ENCODE measurements at places on chromosomes 2 and 18. TPM values are rescaled to one million over a fixed set of nuclear protein-coding genes. Genes with fewer than 3 reads are reported as not detected.
A peak's percentile ranks its signal among the peaks of the same experiment; 100 is the strongest.

GRCh38 chr18:68083131-68083530, 566.6 kb upstream of the DSEL start:
- H3K27ac ChIP-seq, result no peak overlapping the region
- H3K4me3 ChIP-seq, result no peak overlapping the region
- no peaks in the 10 kb centered on the region for H3K27me3 ChIP-seq

GRCh38 chr2:101401326-101401665, 14.0 kb upstream of the CREG2 start:
- H3K27ac ChIP-seq, result no peak overlapping the region
- no peak for DNase-seq
- no peak overlapping the region for H3K4me3 ChIP-seq
- H3K36me3 ChIP-seq, result no peaks in the 10 kb centered on the region
- H3K4me1 ChIP-seq, result no peaks in the 10 kb centered on the region
- H3K27me3 ChIP-seq, result peaks cover 13% of the 10 kb centered on the region

DNA sequence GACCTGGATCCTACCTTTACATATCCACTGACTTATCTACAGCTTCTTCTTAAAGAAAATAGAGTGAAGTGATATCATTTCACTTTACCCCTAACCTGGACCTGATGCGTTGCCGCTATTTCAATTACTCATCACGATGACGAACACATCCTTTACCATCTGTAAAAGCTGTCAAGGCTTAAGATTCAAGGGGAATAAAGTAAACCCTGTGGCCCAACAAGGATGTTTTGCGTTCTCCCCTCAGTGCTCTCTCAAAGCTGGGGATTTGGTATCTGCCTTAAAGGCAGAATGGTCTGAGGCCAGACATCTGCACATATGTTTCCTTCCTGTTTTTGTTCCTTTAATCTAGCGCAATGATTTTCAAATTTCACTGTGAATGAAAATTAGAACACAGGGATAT, 100.1 kb upstream of the KLF7 start:
- no peaks in the 10 kb centered on the region for H3K36me3 ChIP-seq
- H3K4me3 ChIP-seq, result no peak overlapping the region
- no peaks in the 10 kb centered on the region for H3K27me3 ChIP-seq
- no peak overlapping the region for H3K27ac ChIP-seq
- H3K4me1 ChIP-seq, result no peaks in the 10 kb centered on the region

DNA sequence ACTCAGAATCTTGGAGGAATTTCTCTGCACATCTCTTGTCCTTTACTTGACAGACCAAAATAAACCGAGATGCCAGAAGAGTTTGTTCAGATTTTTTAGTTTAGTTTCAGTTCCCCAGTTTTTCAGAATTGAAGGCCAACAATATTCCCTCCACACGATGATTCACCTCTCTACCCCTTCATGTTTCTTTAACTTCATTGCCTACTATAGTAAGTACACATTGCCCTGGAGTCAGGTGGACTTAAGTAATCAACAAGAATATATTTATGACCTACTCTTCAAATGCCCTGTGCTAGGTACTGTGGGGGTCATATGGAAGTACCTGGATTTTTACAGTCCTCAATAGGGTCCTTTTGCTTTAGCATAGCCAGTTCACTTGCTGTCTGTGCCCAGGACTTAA, 79.6 kb upstream of the CTLA4 start:
- H3K4me3 ChIP-seq, result no peak overlapping the region
- DNase-seq, result no peak
- no peaks in the 10 kb centered on the region for H3K27me3 ChIP-seq
- H3K27ac ChIP-seq, result peak overlapping the region; percentile 37
- no peaks in the 10 kb centered on the region for H3K36me3 ChIP-seq

DNA sequence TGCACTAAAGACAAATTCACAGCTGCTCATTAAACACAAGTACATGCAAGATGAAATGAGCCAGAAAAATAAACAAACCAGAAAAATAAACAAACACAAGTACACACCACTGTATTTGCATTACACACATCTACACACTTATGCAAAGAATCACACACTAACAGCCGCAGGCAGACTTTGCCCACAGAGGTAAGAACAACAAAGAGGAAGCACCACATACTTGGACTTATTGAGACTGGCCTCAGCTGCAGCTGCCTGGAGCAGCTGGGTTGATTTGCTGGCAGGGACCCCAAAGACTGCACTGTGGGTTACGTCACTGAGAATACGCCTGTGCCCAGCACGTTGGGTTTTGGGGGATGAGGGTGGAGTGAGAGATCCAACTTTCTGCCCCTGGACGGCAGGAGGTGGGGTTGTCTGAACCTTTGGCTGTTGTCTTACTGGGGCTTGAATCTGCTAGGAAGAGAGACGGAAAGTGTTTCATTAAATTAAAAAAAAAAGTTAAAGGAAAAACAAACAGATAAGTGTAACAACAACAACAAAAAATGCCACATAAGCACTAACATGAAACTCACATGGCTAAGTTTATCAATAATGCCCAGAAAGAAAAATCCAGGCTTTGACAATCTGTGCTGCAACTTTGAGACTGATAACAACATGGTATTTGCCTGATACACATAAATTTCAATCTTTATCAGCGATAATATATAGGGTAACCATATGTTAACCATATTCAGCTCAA, 71.9 kb upstream of the NFU1 start:
- DNase-seq, result no peak
- H3K27ac ChIP-seq, result no peak overlapping the region
- H3K36me3 ChIP-seq, result peaks cover 95% of the 10 kb centered on the region
- no peaks in the 10 kb centered on the region for H3K27me3 ChIP-seq
- no peaks in the 10 kb centered on the region for H3K4me1 ChIP-seq
- no peak overlapping the region for H3K4me3 ChIP-seq

DNA sequence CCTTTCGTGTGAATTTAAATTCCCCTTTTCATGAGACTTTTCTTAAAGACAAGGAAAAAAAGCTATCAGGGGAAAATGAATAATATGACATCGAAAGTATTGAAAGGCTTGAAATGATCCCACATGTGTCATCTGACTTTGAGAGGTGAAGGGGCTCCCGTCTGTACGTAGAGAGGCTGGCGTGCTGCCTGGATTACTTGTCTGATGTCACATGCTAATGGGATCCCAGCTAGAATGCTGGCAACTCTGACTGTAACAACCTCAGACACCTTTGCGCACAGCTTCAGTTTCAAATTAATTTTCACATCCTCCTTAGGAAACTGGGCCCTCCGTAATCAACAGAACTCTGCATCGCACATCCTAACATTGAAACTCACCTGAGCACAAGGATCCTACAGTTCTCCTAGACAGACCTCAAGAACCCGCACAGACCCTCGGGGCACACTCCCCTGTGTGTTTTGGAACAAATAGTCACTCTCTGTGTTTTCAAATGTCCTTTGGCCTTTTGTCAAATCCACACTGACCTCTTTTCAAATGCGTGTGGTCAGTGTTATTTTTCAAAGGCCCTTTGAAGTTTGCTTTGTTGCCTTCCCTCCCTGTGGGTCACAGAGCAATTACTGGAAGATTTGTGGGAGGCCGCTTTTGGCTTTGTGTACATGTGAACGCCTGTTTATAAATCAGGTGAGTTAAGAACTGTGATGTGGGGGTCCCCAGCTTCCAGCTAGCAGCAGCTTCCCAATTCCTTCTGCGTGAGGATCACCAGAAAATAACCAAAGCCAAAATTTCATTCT, 65.9 kb downstream of the IL1R2 start:
- H3K4me1 ChIP-seq, result peaks cover 67% of the 10 kb centered on the region
- H3K27me3 ChIP-seq, result no peaks in the 10 kb centered on the region
- no peak for DNase-seq
- no peak overlapping the region for H3K4me3 ChIP-seq
- H3K27ac ChIP-seq, result peak overlapping the region; percentile 21

GRCh38 chr18:12911929-12912703, 28.1 kb upstream of the PTPN2 start:
- no peak overlapping the region for H3K27ac ChIP-seq
- H3K4me1 ChIP-seq, result no peaks in the 10 kb centered on the region
- H3K27me3 ChIP-seq, result no peaks in the 10 kb centered on the region

GRCh38 chr2:54249629-54250028, 6.4 kb downstream of the TSPYL6 start:
- H3K36me3 ChIP-seq, result no peaks in the 10 kb centered on the region
- H3K27me3 ChIP-seq, result no peaks in the 10 kb centered on the region
- no peak overlapping the region for H3K4me3 ChIP-seq
- DNase-seq, result no peak
- H3K27ac ChIP-seq, result no peak overlapping the region

DNA sequence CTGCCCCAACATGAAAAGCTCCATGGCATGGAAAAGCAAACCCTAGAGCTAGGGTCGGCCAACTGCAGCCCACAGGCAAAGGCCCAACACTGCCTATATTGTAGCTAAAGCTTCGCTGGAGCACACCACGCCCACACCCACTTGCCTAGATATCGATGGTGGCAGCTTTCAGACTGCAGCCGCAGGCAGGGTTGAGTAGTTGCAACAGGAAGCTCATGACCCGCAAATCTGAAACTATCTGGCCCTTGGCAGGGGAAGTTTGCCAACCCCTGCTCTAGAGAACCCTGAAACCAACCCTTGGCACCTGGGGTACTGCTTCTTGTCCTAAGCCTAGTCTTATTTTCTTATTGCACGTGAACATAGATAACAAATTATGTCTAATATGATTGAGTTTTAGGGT, 250.0 kb downstream of the SOX11 start:
- H3K27ac ChIP-seq, result no peak overlapping the region
- no peaks in the 10 kb centered on the region for H3K27me3 ChIP-seq
- H3K4me1 ChIP-seq, result no peaks in the 10 kb centered on the region
- no peak overlapping the region for H3K4me3 ChIP-seq

- H3K4me3 ChIP-seq, result no peak overlapping the region
- no peaks in the 10 kb centered on the region for H3K4me1 ChIP-seq
- no peak for DNase-seq
Measured at GRCh38 chr2:26838121-26838906, 9.6 kb upstream of the DPYSL5 start.

GRCh38 chr2:3642521-3643215, 15.3 kb upstream of the ALLC start:
- DNase-seq, result peak; percentile 57
- H3K27ac ChIP-seq, result no peak overlapping the region
- H3K36me3 ChIP-seq, result no peaks in the 10 kb centered on the region
- no peak overlapping the region for H3K4me3 ChIP-seq

DNA sequence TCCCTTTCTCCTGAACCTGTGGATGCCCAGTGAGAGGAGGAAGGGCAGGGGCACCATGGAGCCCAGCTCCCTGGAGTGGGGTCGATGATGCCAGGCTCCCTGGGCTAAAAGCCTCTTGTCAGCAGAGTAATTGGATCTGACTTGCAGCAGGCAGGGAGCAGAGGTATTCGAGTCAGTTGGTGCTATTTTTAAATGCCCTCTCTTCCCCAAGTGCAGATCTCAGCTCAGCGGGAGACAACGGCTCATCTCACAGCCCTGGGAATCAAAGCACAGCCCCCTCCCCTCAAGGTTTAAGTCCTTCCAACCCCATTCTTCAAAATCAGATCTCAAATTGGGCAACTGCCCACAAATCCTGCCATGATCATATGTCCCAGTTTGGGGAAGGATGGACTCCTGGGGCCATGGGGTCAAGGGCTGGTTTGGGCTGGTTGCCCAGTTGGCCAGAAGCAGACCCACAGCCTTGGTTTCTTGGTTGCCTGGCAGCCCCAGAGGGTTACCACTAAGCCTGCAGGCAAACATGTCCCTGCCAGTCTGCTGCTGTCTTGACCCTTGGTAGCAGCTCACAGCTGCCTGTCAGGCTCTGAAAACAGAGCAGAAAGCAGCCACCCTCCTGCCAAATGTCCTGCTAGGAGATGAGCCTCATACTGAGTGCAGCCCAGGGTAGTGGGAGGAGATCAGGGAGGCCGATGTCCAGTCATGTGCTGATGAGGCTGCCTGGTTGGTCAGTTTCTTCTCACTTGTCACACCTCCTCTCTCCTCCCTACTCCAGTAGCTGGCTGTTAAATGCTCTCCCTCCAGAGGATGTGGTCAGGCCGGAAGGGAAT, 244.9 kb downstream of the LOXHD1 start:
- H3K4me1 ChIP-seq, result peaks cover 19% of the 10 kb centered on the region
- no peaks in the 10 kb centered on the region for H3K36me3 ChIP-seq
- DNase-seq, result no peak
- no peak overlapping the region for H3K27ac ChIP-seq
- no peak overlapping the region for H3K4me3 ChIP-seq
- no peaks in the 10 kb centered on the region for H3K27me3 ChIP-seq

GRCh38 chr2:172101821-172102390, 794 bp downstream of the DLX2 start:
- H3K36me3 ChIP-seq, result no peaks in the 10 kb centered on the region
- H3K4me3 ChIP-seq, result peak overlapping the region; percentile 54
- DNase-seq, result no peak
- H3K4me1 ChIP-seq, result peaks cover 54% of the 10 kb centered on the region

Gene SAG
- not detected for total RNA-seq

Gene GAREM1
- 11.5 TPM for total RNA-seq

Gene KYNU
- total RNA-seq, result 34.5 TPM

Gene STPG4
- total RNA-seq, result not detected

Gene UBE2F
- total RNA-seq, result 51.4 TPM

Gene PLEK
- total RNA-seq, result 32.9 TPM

Gene SCN7A
- 97.1 TPM for total RNA-seq
